Germinal center (tissue), 1 donor: ENCODE measurements at places on chromosomes 2 and 18.

DNA sequence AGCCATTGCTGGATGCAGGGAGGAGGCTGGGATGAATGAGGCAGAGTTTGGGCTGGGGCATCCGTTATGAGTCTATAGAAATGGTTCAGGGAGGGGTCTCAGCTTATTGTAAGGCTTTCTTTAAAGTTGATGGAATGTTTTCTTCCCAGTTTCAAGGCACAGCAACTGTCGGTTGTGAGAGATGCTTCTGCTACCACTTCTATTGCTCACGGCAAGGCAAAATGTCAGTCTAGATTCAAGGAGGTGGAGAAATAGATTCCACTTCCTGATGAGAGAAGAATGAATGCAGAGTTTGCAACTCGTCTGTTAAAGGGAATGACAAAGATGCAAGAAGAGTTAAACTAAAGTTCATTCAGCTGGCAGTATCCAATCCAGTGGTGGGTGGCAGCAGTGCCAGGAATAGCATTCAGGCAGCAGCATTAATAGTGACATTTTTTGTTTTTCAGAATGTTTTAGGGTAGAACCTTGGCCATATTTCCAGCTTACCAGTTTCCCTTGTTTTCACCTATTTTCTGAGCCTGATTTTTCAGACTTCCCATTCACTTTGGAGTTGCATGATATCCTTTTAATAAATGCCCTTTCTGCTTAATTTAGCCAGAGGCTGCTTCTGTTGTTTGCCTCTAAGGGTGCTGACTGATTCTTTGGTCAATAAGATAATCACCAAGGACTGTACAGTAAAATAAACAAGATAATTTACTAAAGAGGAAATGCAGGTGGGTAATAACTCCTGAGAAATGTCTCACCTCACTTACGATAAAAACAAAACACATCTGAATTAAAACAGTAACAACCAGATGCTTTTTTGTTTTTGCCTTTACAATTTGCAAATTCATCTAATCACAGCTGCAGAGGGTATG is 138.4 kb downstream of the RPIA start:
- DNase-seq = no peak

- no peak for DNase-seq
Observed at GRCh38 chr18:9943311-9943710, 29.5 kb downstream of the VAPA start.

DNA sequence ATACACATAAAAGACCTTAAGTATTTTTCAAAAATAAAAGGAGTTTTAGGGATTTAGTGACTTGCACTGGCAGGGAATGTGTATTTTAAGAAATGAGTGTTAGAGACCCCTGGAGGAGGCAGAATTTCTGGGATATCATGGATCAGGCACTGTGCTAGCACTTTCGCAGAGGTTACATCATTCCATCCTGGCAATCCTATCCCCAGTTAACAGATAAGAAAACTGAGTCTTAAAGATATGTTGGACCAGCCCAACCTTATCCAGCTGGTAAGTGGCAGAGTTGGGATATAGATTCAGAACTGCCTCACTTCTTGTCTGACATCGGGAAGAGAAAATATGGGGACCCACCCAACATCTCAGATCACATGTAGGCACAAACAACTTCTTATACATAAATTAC is 160.3 kb upstream of the EPAS1 start:
- DNase-seq = no peak

- peak; percentile 17 for DNase-seq
Observed at GRCh38 chr18:3703732-3704176, 253.8 kb downstream of the TGIF1 start.

DNA sequence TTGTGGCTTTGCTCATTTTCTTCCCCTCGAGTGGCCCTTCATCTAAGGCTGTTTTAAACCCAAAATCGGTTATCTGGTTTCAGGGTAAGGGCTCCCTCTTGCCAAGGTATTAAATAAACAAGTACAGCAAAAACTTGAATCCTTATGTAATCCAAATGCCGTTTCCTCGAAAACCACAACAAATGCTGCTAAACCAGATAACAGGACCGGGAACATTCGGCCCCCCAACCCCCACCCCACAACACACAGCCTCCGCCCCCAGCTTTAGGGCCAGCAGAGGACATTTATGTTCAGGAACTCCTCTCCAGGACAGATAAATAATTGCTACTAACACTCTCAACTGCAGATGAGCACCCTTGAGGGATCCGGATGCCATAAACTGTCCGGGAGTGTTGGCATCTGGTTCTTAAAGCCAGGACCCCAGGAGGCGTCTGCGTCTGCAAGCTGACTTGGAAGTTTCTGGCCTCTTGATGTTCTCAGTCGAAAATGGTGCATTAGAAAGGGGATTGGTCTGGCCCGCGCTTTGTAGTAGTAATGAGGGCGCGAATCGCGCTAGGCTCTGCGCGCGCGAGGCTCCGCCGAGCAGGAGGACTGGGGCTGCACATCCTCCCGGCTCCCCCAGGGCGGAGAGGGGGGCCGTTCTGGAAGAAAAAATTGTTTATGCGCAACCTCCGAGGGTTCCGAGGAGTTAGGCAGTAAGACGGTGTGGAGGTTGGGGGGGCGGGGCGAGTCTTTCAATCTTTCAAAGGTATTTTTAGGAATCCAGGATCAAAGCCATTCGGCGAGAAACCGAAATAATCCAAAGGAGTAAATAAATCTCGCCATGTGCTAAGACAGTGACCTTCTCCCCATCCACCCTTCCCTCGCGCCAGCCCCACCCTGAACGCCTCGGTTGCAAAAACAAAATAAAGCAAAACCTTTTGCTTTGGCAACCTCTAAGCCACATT is 3.9 kb upstream of the ID2 start:
- DNase-seq = no peak

DNA sequence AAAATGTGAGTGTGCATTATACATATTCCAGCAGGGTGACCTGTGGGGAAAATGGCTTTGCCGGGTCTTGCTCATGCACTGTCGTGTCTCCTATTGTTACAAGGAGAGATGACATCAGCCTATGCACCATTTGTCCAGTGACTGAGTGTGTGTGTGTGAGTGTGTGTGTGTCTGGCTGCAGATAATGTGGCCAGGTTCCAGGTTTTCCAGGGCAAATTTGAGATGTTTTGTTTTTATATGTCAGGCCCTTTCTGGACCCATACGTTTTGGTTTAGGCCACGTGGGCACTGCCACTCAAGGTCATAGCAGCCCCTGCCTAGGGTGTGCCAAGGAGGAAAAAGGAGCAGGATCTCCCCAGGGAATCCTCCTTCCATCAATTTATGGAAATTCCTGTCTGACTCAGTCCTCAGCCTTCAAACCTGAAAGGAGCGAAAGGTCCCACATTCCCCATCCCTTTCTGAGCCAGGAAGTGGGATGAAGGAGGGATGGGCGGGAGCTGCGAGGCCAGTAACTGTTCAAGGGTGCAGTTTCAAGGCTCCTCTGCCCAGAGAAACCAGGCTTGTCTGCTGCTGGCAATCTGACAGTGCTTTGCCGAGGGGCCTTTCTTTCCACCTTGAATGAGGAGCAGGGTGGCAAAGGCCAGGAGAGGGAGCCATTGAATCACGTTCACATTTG is 93.0 kb upstream of the SMAD2 start:
- DNase-seq = no peak

DNA sequence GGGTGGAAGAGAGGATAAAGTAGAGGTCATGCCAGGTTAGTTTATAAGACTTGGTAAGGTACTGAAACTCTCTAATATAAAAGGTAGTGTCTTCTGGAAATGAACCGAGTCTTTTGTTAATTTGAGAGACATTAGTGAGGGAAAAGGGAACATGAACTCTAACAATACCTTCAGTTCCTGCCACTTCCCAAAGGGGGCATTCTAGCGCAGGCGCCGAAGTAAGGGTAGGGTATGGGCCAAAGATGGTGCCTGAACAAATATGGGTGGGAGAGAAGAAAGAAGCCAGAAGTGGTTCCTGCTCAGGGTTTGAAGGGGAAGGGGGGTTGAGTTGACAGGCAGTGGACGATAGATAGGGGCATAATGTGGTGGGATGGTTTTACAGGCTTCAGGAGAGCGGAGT is 10.1 kb upstream of the REG1B start:
- no peak for DNase-seq

DNA sequence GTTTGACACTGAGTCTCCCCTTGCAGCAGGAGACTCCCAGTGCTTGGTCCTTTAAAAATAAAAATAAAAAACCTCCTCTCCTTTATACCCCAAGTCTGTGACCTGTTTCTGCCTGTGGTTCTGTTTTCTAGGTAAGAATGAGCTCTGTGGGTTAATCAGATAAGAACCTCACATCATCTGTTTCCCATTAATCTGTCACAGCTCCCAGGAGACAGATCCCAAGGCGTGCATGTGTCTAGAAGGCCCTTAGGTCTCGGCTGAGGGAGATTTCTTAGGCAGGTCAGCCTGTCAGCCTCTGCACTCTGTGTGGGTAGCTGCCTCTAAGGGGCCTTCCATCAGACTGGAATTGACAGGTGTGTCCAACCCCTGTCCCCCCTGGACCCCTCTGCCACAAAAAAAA is 80.7 kb downstream of the FHOD3 start:
- no peak for DNase-seq

DNA sequence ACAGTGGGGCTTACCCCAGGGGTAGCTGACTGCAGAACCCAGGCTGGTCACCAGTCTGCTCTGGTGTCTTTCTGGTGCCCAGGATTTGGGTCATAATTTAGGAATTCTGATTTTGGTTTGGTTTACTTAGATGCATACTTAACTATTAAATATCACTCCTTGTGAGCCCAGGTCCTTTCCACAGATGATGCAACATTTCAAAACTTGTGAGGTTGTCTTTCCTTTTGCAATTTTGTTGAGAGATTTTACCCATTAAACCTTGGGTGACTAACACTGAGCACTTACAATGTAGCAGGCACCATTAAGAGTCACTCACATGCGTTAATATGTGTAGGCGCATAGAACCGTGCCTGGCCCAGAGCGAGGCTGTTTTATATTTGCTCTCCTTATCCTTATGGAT is 61.8 kb upstream of the RPL31 start:
- no peak for DNase-seq

DNA sequence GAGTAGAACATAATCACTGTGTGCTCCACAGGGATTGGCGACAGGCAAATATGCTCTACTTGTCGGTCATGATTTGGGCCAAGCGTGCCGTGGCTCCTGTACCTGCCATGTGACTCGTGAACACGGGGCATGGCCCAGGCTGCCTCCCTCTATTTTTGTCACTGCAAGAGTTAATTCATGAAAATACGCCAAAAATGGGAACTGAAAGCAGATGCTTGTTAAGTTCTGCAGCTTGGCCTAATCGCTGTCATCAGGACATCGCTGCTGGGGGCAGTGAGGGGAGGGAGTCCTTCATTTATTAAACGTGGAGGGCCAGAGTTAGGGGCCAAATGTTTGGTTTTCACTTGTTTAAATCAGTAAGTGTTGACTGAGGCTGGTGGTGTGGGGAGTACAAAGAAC is 177.8 kb downstream of the BCL2 start:
- DNase-seq = peak; percentile 75

DNA sequence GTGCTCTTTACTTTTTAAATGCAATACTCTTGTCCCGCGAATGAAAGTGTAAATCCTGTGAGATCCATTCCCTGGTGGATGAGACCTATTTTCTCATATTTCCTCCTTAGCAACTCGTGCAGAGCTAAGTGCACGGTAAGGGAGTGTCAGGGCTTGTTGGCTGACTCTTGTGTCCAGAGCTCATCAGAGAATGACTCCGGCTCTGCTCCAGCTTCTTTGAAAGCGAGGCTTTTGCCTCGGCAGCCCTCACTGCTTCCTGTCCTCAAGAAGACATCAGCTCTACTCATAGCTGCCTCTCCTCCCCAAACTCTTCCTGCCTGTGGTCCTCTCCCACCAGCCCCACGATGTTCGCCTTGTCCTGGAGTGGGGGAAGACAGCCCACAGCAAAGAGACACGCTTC is 70.7 kb downstream of the LIPG start:
- DNase-seq = no peak

- no peak for DNase-seq
Observed at GRCh38 chr2:10350761-10351160, 48.1 kb downstream of the HPCAL1 start.

DNA sequence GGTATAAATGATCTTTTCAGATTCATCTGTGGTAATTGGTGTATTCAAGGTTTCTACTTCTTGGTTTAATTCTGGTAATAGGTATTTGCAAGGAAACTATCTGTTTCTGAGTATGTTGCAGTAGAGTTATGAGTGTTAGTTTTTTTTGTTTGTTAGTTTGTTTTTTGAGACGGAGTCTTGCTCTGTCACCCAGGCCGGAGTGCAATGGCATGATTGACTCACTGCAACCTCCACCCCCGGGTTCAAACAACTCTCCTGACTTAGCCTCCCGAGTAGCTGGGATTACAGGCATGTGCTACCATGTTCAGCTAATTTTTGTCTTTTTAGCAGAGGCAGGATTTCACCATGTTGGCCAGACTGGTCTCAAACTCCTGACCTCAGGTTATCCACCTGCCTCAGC is 60.9 kb upstream of the IL1R2 start:
- DNase-seq = no peak

DNA sequence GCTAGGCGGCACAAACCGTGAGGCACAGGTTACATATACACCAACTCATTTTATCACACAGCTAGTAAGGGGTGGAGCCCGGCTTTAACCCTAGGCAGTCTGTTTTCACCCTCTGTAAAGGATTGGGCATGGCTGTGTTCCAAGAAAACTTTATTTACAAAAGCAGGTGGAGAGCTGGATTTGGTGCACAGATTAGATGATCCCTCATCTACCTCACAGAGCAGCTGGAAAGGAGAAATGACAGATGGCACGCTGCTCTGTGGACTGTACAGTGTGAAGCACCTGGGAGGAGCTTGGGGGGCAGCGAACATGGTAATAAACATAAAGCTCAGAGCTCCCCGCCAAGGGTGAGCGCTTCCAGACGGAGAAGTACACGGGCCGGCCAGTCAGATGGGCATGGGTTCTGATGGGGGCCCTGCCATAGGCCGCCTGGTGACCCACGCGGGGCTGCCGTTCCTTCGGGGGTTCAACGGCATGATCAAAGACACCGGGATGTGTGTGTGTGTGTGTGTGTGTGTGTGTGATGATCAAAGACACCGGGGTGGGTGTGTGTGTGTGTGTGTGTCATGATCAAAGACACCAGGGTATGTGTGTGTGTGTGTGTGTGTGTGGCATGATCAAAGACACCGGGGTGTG is 862 bp upstream of the TMEM177 start:
- no peak for DNase-seq

DNA sequence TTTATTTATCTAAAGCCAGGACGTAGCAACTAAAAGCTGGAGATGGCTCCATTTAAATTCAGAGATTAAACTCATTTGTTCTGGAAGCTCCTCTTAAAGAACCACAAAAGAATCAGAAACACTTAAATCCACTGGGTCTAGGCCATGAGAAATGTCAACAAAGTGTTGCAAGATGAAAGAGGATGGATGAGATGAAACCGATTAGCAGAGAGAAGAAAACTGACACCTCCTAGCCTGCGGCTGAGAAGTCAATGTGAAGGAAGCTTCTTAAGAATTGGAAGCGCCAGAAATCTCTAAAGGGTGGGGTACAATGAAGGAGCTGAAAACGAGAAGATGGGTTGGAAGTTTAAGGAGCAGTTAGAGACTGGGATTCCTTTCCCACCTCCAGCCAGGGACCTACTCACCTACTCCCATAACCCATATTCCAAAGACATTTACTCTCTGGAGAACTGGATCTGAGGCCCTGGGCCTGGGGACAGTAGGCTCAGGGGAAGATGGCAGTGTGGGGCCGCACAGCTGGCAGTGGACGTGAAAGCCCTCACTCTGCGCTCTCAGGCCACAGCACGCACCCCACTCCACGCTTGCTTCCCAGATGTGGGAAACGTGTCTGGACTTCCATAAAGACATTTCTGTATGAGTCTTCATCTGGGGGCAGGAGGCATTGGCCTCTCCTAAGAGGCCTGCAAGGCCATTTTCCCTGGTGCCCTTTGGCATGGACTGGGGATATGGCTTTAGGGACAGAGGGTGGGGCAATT is 188.4 kb downstream of the LOXHD1 start:
- DNase-seq = no peak

GRCh38 chr18:2204736-2205135 is 366.6 kb downstream of the METTL4 start:
- DNase-seq = no peak
